Activated T-helper 2 cell treated with anti-CD3 and anti-CD28 coated beads, Interferon-gamma antibody, Interleukin-2, Interleukin-4, amounts not matched to agents 10 μg/mL and 5 μg/mL and 100 μg/mL, durations not matched to agents 14 hours and 24 hours and 36 hours (primary cell): ENCODE measurements at places on chromosomes 6 and 20. TPM values are rescaled to one million over a fixed set of nuclear protein-coding genes. Genes with fewer than 3 reads are reported as not detected.

- H3K27ac ChIP-seq, result no peak overlapping the region
- no peaks in the 10 kb centered on the region for H3K27me3 ChIP-seq
- no peaks in the 10 kb centered on the region for H3K4me1 ChIP-seq
- H3K36me3 ChIP-seq, result no peaks in the 10 kb centered on the region
- H3K4me3 ChIP-seq, result no peak overlapping the region
Observed at GRCh38 chr6:121855521-121855920, 420.1 kb downstream of the GJA1 start.

- no peak for DNase-seq
- no peak overlapping the region for H3K27ac ChIP-seq
- no peaks in the 10 kb centered on the region for H3K4me1 ChIP-seq
- no peaks in the 10 kb centered on the region for H3K36me3 ChIP-seq
- H3K27me3 ChIP-seq, result no peaks in the 10 kb centered on the region
Observed at GRCh38 chr20:51931371-51931781, 129.1 kb upstream of the SALL4 start.

DNA sequence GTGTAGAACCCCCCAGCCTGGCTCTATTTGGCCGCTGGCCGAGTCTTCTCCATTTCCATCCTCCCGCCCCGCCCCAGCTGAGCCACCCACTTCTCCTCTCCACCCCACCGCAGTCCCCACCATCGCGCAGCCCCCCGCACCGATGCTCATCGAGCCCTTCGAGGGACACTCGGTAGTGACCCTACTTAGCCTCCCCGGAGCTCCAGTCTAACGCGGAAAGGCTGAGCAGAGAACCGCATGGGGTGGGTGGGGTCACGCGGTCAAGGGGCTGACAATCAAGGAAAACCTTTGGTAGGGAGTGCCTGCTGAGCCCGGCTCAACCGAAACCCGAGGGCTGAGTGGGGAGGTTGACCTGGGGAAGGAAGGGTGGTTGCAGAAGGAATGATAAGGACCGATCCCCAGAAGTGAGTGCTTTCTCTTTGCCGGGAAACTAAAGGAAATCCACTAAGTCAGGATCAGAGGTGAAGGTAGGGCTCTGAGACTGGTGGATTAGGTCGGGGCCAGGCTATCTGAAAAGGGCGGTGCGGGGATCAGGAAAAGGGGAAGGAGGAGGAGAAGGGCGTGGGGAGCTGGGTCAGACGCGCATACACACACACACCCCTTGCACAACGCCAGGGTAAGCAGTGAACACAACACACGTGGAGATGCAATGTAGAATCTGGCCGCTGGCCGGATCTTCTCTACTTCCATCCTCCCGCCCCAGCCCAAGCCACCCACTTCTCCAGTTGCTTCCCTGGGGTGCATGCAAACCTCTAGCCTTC lies 49.8 kb downstream of the CPXM1 start:
- no peaks in the 10 kb centered on the region for H3K36me3 ChIP-seq
- H3K4me1 ChIP-seq, result peaks cover 11% of the 10 kb centered on the region
- no peak overlapping the region for H3K27ac ChIP-seq

DNA sequence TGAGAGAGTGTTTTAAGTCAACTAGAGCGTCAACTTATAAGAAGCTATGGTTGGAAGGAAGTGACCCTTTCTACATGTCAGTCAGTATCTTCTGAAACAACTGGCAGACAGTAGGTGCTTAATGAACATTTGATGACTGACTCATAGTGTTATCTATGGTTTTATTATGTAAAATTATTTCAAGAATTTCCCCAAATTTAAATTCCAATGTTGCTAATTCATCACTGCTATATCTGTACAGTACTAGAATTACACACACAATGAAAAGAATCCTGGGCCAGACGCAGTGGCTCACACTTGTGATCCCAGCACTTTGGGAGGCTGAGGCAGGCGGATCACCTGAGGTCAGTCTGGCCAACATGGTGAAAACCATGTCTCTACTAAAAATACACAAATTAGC lies 721.4 kb upstream of the FLRT3 start:
- H3K4me3 ChIP-seq, result no peak overlapping the region
- H3K4me1 ChIP-seq, result no peaks in the 10 kb centered on the region
- H3K36me3 ChIP-seq, result no peaks in the 10 kb centered on the region
- H3K27me3 ChIP-seq, result no peaks in the 10 kb centered on the region
- no peak overlapping the region for H3K27ac ChIP-seq

DNA sequence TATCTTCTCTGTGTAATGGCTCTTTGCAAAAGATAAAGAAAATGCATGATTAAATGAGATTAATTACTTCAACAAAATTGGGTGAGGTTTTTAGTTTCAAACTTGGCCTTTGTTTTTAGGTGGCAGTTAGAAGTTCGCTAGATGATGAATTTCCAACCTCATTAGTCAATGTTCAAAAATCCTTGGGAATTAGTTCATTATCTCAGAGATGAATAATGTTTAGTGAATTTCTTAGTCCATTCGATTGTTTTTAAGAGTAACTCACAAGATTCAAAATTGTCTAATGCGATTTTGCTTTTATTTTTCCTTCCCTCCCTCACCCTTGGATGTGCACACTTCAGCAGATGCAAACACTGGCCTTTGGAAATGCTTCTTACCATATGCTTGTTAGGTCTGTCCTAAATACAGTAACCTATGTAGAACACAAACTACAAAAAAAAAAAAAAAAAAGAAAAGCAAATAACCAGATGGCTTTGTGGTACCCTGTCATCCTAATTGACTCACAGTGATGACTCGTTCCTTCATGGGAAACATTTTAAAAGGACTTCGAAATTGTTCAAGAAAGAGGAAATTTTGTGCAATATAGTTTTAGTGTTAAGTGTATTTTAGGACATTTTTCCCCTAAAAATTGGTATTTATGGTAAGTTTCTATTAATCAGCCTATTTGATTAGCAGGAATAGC lies 66.7 kb downstream of the FAM229B start:
- H3K27ac ChIP-seq, result peak overlapping the region; percentile 18
- no peaks in the 10 kb centered on the region for H3K36me3 ChIP-seq
- no peak overlapping the region for H3K4me3 ChIP-seq
- DNase-seq, result no peak

GRCh38 chr20:46994341-46994740 lies 99.7 kb downstream of the EYA2 start:
- H3K36me3 ChIP-seq, result peaks cover 6% of the 10 kb centered on the region
- peaks cover 8% of the 10 kb centered on the region for H3K27me3 ChIP-seq
- peak; percentile 74 for DNase-seq
- H3K4me1 ChIP-seq, result peaks cover 64% of the 10 kb centered on the region

DNA sequence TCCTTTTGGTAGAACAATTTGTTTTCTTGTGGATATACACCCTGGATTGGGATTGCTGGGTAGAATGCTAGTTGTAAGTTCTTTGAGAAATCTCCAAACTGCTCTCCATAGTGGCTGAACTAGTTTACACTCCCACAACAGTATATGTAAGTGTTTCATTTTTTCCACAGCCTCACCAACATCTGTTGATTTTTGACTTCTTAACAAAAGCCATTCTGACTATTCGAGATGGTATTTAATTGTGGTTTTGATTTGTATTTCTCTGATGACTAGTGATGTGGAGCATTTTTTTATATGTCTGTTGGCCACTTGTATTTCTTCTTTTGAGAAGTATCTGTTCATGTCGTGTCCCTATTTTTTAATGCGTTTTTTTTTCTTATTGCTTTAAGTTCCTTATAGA lies 444.1 kb downstream of the CBLN4 start:
- no peak for DNase-seq
- H3K27ac ChIP-seq, result no peak overlapping the region
- no peaks in the 10 kb centered on the region for H3K27me3 ChIP-seq
- no peaks in the 10 kb centered on the region for H3K4me1 ChIP-seq
- no peaks in the 10 kb centered on the region for H3K36me3 ChIP-seq

DNA sequence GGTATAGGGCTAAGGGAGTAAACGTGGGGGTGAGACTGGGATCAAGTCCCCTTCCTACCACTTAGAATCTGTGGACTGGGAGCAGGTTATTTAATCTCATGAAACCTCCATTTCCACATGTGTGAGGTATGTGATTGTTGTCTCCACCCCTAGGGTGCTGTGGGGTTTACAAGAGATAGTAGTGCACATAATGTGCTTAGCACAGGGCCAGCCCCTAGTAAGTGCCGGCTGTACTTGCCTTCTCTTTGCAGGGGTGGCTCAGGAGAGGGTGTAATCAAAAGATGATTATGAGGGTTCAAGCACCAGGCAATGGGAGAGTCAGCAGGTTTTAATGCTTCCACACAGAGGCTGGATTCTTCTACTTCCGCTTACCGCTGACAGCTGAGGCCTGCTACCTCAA lies 6.9 kb downstream of the NT5E start:
- DNase-seq, result no peak
- H3K36me3 ChIP-seq, result peaks cover 39% of the 10 kb centered on the region
- H3K4me3 ChIP-seq, result no peak overlapping the region
- H3K27me3 ChIP-seq, result peaks cover 3% of the 10 kb centered on the region

DNA sequence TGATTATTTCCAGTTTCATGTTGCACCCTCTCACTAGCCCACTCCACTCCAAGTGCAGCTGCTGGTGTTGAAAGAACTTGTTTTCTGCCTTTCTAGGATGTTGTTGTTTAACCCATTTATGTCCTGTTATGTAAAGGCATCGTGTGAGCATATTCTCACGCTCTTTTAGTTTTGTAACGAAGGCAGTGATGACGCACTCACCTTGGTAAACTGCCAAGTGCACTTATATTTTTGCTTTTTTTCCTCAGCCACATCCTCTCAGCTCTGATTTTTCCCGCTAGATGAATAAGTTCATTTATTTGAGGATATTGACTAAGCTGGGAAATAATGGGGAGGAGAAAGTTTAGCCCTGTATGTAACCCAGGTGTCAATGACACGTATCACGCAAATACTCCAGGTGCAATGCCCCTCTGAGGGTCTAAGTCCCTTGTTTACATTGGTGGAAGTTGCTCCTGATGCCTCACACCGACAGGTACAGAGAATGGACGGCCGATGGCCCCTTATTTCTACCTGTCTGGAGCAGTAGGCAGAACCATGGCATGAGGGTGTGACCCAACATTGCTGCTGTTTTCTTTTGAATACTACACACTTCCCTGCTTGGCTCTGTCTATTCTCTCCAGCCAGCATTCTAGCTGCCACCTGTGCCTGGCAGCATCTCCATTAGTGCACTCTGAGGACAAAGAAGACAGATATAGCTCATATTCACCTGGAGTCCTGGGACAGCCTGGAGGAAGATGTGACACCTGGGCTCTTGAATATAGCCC lies 132.7 kb upstream of the SLC24A3 start:
- no peaks in the 10 kb centered on the region for H3K36me3 ChIP-seq
- no peak overlapping the region for H3K27ac ChIP-seq
- H3K4me1 ChIP-seq, result peaks cover 5% of the 10 kb centered on the region
- H3K4me3 ChIP-seq, result no peak overlapping the region
- H3K27me3 ChIP-seq, result no peaks in the 10 kb centered on the region

DNA sequence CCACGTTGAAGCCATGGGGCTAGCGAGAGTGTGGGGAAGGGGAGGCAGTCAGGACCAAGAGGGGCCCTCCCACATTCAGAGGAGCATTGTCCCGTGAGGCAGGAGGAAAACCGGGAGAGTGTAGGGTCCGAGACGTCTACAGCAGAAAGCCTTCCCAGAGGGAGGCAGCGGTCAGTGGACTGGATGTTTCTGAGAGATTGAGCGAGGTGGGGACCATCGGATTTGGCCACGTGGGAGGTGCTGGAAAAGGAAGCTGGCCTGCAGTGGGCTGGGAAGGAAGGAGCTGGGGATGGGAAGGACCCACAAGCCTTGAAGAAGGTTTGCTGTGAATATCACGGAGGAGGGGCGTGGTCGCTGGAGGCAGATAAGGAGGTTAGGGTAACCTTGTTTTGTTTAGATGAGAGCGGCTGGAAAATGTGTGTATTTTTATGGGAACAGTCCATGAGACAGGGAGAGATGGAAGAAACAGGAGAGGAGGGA lies 119.0 kb upstream of the RNF24 start:
- DNase-seq, result no peak
- H3K4me1 ChIP-seq, result peaks cover 50% of the 10 kb centered on the region
- H3K4me3 ChIP-seq, result no peak overlapping the region
- H3K36me3 ChIP-seq, result peaks cover 2% of the 10 kb centered on the region

- no peaks in the 10 kb centered on the region for H3K36me3 ChIP-seq
- H3K27me3 ChIP-seq, result no peaks in the 10 kb centered on the region
- no peak overlapping the region for H3K4me3 ChIP-seq
- DNase-seq, result no peak
- H3K27ac ChIP-seq, result no peak overlapping the region
Observed at GRCh38 chr20:12311094-12311865, 393.6 kb downstream of the BTBD3 start.

- H3K4me3 ChIP-seq, result no peak overlapping the region
- H3K27ac ChIP-seq, result peak overlapping the region; percentile 43
- no peaks in the 10 kb centered on the region for H3K27me3 ChIP-seq
- H3K36me3 ChIP-seq, result peaks cover 84% of the 10 kb centered on the region
Observed at GRCh38 chr20:24963672-24964505, 14.8 kb downstream of the CST7 start.

DNA sequence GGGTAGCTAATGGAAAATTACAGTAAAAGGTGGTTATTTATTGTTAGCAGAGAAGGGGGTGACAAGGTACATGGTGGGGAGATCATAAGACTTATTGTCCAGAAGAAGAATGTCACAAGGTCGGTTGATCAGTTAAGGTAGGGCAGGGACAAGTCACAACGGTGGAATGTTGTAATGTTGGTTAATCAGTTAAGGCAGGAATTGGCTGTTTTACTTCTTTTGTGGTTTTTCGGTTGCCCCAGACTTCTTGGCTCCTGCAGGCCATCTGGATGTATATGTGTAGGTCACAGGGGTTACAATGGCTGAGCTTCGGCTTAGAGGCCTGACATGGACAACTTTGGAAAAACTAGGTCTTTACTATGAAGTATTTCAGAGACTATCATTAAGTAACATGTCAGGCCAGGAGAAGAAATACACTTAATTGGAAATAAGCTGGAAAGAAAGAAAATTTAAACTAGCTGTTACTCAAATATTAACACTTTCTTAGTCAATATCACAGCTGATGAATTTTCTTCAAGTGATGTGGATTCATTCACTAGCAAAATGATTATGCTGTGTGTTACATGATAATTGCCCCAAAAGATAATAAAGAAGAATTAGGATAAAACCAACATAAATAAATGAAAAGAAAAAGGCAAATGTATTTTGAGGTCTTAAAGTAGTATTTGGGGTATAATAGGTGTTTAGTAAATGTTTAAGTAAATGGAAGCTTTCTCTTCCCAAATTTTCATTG lies 4.4 kb downstream of the AIG1 start:
- H3K27ac ChIP-seq, result no peak overlapping the region
- H3K27me3 ChIP-seq, result no peaks in the 10 kb centered on the region
- peaks cover 8% of the 10 kb centered on the region for H3K4me1 ChIP-seq
- no peak for DNase-seq

GRCh38 chr6:35262596-35262995 lies 3.1 kb downstream of the ZNF76 start:
- H3K4me3 ChIP-seq, result no peak overlapping the region
- peak overlapping the region; percentile 4 for H3K27ac ChIP-seq
- H3K4me1 ChIP-seq, result peaks cover 41% of the 10 kb centered on the region
- H3K27me3 ChIP-seq, result no peaks in the 10 kb centered on the region

- no peak overlapping the region for H3K27ac ChIP-seq
- DNase-seq, result no peak
- no peaks in the 10 kb centered on the region for H3K36me3 ChIP-seq
- H3K4me1 ChIP-seq, result peaks cover 45% of the 10 kb centered on the region
- peaks cover 52% of the 10 kb centered on the region for H3K27me3 ChIP-seq
Observed at GRCh38 chr6:167094820-167095637, 27.9 kb upstream of the CCR6 start.

GRCh38 chr6:83424392-83425018 lies 6.3 kb downstream of the ME1 start:
- peaks cover 2% of the 10 kb centered on the region for H3K27me3 ChIP-seq
- DNase-seq, result no peak
- no peaks in the 10 kb centered on the region for H3K36me3 ChIP-seq
- H3K4me1 ChIP-seq, result no peaks in the 10 kb centered on the region

Gene LRRC73
- 0.11 and 0.21 TPM in 2 replicates for total RNA-seq

Gene PHACTR3
- not detected in 2 replicates for total RNA-seq

Gene SESN1
- 7.3 and 8.4 TPM in 2 replicates for total RNA-seq

Gene FUCA2
- 20.9 and 22.8 TPM in 2 replicates for total RNA-seq

Gene FILIP1
- not detected in 2 replicates for total RNA-seq

Gene CRIP3
- 0.34 and 0.75 TPM in 2 replicates for total RNA-seq
